ENCODE measurements at places on chromosomes 2 and 18.

DNA sequence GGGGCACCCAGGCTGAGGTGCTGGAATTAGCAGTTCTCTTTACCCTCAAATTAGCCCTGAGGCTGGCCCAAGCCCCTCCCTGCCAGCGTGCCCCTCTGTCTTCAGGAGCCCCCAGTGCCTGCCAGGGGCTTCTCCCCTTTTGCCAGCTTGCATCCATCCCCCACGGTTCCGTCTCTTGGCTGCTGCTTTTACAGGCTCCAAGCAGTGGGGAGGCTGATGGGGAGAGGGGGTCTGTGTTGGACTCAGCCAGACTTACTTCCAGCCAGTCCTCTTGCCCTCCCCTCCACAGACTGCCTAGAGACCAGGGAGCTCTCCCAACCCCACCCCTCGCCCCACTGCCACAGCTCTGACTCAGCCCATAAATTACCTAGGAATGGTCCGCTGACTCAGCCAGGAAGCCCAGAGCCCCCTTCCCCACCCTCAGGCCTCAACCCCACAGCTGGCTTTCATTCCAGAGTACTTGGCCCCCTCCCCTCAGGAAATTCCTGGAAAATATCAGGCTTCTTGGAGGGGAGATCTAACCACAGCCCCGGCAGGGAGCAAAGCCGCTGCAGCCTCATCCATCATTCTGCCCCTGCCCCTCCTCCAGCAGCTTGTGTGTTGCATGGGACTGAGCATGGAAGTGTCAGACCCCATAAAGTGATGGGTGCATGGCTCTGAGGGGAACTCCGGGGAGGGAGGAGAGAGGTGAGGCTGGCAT, 184.6 kb downstream of the ZFP36L2 start:
- no peak for DNase-seq

DNA sequence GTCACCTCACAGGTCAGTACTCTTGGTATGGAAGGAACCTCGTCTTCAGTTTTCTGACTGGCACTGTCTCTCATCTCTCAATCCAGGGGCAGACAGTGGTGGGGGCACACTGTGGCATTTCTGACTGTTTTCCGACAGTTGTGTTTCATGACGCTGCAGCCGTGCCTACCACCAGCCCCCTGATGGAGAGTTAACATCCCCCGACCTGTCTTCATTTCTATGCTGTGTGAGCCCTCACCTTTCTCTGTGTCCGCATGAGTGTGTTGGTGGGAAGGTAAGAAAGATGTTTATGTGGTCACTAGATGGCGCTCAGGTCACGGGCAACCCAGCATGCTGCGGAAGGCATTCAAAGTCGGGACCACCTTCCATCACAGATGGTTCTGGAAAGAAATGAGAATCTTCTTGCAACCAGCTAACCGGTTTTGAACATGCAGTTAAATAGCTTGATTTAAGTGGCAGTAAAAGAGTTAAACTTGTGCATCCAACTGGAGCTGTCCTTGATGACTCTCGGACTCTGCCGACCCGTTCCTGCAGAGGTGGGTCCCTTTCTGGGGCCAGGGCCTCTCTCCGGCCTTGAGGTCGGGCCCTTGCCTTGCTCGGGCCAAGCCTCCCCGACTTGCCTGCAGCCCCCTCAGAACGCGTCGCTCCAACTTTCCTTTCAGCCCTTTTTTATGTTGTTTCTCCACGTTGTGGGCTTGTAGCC, 92.4 kb downstream of the DYSF start:
- DNase-seq, result no peak

DNA sequence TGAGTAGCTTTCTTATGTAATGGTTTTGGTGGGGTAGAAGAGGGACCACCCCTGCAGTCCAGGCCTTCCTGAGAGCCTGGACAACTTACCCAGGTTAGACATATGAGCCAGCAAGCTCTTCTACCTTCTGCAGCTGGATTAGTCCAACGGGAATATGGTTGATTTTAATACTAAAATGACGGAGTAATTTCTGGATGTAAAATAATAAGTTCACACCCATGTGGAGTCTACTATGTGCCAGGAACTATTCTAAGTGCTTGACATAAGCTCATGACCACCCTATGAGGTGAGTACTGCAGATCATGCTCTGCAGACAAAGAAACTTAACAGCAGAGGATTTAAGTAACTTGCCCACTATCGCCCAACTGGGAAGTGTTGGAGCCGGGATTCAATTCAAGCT, 45.5 kb downstream of the DPP4 start:
- no peak for DNase-seq

DNA sequence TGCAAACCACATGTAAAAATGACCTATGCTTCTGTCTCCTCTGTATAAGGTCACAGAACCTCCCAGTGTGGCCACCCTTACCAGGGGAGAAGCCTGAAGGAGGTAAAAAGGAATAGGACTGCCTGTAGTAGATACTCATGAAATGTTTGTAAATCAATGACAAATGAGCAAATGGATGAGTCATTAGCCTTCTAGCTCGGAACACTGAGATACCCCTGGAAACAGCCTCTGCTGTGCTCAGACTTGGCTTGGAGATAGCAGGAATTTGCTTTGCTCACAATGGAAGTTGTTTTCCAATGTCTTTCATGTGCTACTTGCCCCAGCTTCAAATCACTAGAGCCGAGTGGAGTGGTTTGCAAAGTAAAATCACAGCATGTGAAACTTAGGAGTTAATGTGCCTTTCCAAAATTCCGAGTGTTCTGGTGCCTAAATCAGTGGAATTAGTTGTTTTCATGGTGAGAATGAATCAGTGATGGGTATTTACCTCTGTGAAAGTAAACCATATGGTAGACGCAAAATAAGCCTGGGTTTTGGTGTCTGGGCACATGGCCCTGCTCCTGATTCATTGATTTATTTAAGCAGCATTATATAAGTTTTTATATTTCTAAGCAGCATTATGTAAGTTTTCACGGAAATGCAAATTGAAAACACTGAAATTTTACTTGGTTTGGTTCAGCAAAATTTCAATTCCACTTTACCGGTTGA, 154.0 kb upstream of the MAP3K20 start:
- no peak for DNase-seq

GRCh38 chr2:44955593-44956392, 14.3 kb downstream of the SIX3 start:
- DNase-seq, result peak; percentile 64
